Uterus (tissue), 4 donors: ENCODE measurements at places on chromosomes 5 and 9. TPM values are rescaled to one million over a fixed set of nuclear protein-coding genes. Genes with fewer than 3 reads are reported as not detected.

DNA sequence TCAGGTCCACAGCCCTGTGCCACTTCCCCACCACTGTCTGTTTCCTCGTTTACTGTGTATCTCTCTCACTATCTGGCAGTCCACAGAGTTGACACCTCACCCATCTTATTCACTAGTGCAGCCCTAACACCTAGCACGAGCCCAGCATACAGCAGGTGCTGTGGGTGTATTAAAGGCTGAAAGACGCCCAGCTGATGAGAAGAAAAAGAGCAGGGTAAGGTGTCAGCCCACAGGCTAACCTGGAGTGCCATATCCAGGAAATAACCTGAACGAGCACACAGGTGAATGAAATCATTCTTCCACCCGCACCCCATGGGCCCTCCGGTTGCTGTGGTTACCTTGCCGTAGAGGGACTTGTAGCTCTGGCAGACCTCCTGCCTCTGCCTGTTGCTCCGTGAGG lies 18.6 kb downstream of the ANXA6 start:
- no peak for DNase-seq

DNA sequence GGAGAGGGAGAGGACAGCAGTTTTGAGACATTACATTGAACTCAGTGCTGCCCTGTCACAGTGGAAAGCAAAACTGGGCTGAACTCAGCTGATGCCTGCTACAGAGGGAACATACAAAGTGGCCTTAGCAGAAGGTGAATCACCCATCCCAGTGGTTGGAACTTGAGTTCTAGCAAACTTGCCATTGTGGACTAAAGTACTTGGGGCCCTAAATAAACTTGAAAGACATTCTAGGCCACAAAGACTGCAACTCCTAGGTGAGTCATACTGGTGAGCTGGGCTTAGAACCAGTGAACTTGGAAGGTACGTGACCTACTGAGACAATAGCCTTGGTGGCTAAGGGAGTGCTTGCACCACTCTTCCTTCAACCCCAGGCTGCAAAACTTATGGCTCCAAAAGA lies 155.7 kb upstream of the RIOK2 start:
- DNase-seq, result no peak

- DNase-seq, result peak; percentile 45
Measured at GRCh38 chr9:86637515-86637914, 283.3 kb upstream of the TUT7 start.

DNA sequence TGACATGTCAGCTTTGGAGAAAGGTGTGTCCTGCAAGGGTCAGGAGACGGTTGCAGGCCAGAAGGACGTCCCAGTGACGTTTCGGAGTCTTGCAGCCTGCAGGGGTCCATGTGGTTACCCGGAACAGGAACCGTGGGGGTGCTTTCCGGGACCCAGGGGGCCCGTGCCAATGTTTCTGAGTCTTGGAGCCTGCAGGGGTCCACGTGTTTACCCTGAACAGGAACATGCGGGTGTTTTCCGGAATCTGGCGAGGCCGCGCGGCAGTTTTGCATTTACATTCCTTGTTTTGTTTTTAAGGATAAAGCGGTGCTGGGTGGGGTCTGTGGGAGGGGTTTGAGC lies 30.6 kb downstream of the NKD2 start:
- DNase-seq, result no peak

SV2C gene
- total RNA-seq, result 3.7 TPM

HAVCR1 gene
- total RNA-seq, result not detected

KIF12 gene
- 1.5 TPM for total RNA-seq
